T-helper 1 cell treated with Interleukin-12 subunit alpha and Interleukin-12 subunit beta and Interleukin-4 antibody, amounts not matched to agents 30 ng/mL and 1 ng/mL, for 36 hours (primary cell): ENCODE measurements at places on chromosomes 2 and 18. TPM values are rescaled to one million over a fixed set of nuclear protein-coding genes. Genes with fewer than 3 reads are reported as not detected.

The SERPINB13 gene
- not detected in 2 replicates for total RNA-seq

The TMEM17 gene
- total RNA-seq = not detected in 2 replicates

The GNLY gene
- 330 and 349 TPM in 2 replicates for total RNA-seq

The NLRC4 gene
- 0.07 and 0.12 TPM in 2 replicates for total RNA-seq

The SMYD1 gene
- total RNA-seq = not detected in 2 replicates

The ADD2 gene
- total RNA-seq = 15.0 and 16.8 TPM in 2 replicates
